ENCODE measurements at places on chromosomes 3 and 15.

GRCh38 chr3:118495206-118495605 is 539.4 kb downstream of the IGSF11 start:
- no peak for DNase-seq

- no peak for DNase-seq
These were observed 133.9 kb upstream of the PFN2 start for GRCh38 chr3:150104564-150104963.

DNA sequence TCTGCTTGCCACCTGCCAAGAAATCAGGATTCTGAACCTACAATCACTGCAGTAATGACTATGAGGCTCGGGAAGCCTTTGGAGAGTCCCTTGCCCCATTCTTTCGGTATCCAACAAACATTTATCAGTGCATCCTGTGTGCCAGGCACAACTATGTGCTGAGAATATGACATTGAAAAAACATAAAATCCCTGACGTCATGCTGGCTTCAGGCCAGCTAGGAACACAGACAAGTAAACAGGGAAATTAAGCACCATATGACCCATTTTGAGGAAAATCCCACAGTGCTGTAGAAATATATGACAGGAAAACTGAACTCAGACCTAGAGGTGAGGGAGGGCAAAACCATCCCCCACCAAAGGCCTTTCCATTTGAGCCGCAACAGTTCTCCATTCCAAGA is 34.1 kb upstream of the DET1 start:
- DNase-seq: no peak

DNA sequence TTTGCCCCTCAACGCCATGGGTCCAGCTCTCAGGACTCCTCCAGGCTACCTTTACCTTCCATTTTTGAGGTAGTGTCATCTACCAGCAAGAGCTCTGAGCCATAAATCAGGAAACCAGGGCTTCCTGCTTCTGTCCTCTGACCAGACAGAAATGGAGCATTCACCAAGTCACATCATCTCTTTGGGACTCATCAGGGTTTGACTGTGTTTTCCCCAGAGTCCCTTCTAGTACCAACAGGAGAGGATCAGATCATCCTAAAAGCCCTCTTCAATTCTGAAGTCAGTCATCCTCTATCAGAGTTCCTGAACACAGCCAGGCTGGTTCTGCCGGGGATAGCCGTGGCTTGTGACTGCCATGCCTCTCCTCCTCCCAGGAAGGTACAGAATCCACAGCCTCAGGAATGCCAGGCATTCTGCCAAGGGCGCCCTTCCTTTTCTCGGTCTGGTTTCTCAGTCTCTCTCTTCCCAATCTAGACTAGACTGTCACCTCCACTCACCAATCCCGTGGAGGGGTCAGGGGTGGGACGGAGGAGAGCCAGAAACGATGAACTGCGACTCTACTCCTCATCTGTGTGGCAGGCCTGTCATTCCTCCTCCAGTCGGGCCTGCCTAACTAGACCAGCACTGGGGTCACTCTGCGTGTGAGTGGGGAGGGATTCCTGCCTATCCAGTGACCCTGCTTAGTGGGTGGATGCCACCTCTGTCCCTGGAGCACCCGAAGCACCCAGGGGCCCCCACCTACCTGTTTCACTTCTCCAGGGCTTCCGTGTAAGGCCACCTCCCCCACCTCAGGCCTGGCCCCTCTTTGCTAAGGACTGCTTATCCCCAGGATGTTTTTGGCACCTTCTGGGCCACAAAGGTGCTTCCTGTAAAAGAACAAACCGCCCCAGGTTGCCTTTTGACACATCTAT is 30.9 kb downstream of the CCNL1 start:
- DNase-seq: no peak

GRCh38 chr15:90113166-90113565 is 10.9 kb upstream of the IDH2 start:
- DNase-seq: no peak
